ENCODE measurements at places on chromosomes 7 and 10.

DNA sequence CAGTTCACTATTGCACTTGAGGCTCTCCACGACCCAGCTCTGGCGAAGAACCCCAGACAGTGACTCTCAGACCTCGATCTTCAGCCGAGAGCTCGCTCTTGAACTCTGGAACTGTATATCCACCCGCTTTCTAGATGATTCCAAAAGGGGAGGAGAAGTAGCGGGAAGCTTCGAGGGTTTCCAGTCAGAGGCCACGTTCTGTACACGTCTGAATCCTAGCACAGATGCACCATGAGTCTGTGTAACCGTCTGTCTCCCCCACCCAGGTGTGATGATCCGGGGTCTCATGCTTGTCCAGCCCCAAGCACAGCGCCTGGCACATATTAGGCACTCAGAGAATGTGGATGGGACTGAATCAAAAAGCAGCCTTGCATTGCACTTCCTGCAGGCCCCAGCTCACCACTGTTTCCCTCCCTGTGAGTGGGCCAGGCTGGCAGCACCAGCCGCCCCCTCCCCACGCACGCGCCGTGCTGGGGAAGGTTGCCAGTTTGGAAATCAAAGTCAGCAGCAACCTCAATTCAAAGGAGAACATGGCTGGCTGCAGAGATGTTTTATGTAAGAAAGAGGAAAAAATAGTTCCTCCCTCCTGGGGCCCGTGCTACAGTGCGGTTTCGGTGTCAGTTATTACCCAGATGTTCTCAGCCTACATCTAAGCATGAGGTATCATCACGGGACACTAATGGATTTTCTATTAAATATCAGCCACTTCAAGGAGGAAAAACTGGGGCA, 5.7 kb downstream of the GRID2IP start:
- no peak for DNase-seq

GRCh38 chr7:22791204-22792158, 31.2 kb downstream of the TOMM7 start:
- no peak for DNase-seq

DNA sequence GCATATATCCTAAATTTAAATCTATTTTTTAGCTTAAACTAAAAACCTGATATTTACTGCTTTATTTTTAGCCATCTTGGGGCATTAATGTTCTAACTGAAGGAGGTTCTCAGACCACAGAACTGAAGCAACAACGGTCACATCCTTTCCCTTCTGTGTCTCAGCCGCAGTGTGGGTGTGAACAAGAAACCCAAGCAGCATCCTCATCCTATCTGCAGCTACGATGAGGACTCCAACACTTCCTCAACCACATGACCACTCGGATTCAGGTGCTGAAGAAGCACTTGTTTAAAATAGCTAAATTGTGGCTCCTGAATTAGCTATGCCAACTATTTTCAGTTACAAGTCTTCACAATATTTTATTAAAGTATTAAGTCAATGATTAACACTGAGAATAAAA, 5.3 kb downstream of the ESYT2 start:
- no peak for DNase-seq

GRCh38 chr7:22631730-22632129, 95.3 kb upstream of the IL6 start:
- DNase-seq = no peak

- peak; percentile 64 for DNase-seq
Observed at GRCh38 chr10:17227367-17228090, 512 bp upstream of the VIM start.

DNA sequence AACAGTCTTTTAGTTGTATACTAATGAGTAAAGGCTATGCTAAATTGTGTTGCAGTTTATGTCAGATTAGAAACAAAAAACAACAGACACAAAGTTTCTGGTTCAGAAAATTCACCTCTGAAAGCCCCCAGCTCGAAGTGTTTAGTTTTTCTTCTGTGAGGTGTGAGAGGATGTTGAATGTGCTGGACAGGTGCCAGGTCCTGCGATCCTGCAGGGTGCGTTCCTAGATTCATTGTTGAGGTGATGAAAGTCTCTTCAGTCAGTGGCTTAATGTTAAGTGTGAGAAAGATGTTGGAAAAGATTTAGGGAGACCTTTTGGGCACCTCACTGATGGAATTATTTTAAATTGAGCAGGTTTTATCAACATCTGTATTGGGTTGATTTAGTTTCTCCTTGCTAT, 287.3 kb downstream of the SDK1 start:
- DNase-seq = no peak

- DNase-seq = no peak
Observed at GRCh38 chr10:109899356-109900331, 23.7 kb downstream of the XPNPEP1 start.

GRCh38 chr10:129744134-129745111, 219.7 kb downstream of the EBF3 start:
- no peak for DNase-seq

GRCh38 chr7:96414931-96415292, 93.0 kb upstream of the SLC25A13 start:
- DNase-seq = no peak

DNA sequence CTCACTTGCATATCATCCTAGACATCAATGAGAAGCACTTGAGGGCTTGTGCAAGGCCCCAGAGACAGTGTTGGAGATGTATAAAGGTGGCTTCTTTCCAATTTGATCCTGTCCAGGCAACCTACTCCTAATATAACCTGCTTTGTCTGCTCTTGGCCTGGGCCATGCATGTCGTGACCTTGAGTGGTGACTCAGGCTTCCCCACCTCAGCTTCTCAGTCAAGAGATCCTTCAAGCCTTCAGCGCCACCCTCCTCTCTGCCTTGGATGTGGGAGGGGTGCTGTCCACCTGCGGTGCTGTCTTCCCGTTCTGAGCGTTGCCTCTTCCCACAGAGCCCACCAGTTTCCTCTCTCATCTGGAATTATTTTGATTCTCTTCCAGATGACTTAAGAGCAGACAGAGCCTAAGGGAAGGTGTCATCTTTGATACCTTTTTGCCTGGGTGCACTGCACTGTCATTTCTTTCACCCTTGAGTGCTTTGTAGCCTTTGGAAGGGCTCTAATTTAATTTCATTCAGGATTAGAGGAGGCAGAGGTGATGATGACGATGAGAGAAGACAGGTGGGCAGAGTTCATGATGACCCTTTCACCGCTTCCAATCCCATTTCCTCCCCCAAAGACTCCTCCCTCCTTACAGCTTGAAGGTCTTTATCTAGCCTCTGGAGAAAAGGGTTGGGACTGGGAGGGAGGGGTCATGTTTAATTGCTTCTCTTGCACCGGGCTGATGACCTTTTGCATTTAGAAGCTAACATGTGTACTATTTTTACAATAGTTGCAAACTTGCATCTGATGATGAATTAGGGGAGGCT, 6.9 kb downstream of the LSMEM1 start:
- DNase-seq = no peak

- DNase-seq = no peak
Observed at GRCh38 chr10:49183596-49184542, 4.3 kb downstream of the TMEM273 start.

- DNase-seq = peak; percentile 18
Observed at GRCh38 chr10:63300801-63301200, 165.0 kb downstream of the JMJD1C start.

- peak; percentile 42 for DNase-seq
Observed at GRCh38 chr7:17521437-17521836, 223.0 kb downstream of the AHR start.

DNA sequence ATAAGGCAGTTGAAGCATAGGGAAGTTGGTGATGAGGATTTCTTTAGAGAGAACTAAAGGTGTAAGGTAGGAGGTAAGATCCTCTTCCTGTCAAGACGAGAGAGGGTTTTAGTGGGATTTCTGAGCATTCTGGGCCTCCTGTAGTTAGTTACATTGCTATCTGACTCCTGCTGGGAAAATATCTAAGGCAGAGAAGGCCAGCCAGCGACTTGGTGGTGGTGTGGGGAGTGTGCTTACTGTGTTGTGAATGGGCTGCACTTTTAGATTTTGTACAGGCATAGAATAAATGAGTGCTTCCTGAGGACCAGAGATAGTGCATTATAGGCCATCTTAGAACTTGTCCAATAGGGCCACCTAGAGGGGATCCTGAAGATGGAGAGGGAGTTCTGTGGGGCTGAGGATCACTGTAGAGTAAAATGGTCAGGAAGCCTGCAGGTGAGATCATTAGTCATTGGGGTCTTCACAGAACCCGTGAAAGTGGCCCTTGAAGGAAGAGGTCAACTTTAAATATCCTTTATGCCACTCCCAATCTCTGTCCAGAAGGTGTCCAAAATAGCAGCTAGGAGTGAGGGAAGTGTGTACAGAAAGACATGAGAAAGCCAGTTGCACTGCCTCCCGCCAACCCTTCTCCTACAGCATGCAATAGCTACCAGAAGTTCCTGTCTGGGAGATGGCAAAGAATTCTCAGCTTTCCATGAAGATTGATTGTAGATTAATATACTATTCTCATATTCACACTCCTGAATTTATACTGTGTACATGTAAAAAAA, 266.6 kb downstream of the POLR1F start:
- peak; percentile 28 for DNase-seq

- no peak for DNase-seq
Observed at GRCh38 chr10:97046456-97047082, 139.2 kb downstream of the SLIT1 start.

DNA sequence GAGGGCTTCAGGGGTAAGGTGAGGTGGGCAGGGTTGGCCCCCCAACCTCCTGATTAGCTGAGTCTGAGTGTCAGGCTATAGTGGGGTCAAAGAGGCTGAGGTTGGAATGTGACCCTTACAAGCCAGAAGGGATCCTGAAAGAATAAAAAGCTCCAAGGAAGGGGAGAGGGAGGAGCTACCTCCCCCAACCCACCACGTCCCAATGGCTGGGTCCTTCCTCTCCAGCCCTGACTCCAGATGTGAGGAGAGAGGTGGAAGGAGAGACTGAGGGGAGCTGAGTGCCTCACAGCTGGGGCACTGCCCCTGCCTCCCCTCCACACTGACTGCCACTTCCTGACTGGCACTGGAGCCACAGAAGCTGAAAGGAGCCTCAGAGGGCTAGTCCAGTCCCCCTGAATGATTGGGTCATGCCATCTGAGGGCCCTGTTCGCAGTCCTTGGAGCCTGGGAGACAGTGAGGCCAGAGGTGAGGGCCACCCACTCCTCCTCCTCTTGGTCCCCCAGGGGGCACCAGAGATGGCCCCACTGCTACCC, 20.6 kb downstream of the IMPDH1 start:
- DNase-seq = no peak

GRCh38 chr7:77825131-77825530, 26.6 kb downstream of the PHTF2 start:
- no peak for DNase-seq

GRCh38 chr10:28130267-28130666, 131.4 kb upstream of the ODAD2 start:
- DNase-seq = no peak

- no peak for DNase-seq
Observed at GRCh38 chr7:41708581-41709358, 5.9 kb upstream of the INHBA start.

DNA sequence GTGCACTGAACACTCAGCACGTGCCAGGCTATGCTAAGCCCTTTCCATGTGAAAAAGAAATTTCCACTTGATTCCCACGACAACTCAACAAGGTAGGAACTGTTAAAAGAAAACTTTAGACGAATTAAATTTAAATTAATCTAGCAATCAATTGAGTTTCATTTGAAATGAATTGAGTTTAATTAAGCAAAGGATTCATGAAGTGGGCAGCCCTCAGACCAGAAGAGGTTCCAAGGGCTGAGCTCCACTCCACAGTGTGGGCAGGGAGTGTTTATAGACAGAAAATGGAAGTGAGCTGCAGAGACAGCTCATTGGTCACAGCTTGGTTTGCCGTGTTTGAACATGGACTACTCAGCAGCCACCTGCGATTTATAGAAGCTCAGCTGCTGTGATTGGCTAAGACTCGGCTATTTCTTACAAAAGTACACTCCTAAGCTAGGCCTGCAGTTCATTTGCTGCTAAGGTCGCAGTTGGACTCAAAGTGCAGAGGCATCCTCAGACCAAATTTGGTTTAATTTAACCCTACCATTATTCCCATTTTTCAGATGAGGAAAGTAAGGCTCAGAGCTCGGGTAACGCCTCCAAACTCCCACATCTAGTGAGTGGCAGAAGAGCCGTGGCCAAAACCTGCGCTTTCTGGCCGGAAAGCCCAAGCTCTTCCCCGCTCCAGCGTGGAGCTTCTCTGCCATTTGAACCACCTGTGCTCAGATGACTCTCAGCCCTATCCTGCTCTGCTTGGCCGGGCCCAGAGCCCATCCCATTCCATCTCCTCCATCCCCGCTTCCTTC, 24.9 kb downstream of the CALML3 start:
- no peak for DNase-seq
